ENCODE measurements at places on chromosomes 2 and 18. TPM values are rescaled to one million over a fixed set of nuclear protein-coding genes. Genes with fewer than 3 reads are reported as not detected.

DNA sequence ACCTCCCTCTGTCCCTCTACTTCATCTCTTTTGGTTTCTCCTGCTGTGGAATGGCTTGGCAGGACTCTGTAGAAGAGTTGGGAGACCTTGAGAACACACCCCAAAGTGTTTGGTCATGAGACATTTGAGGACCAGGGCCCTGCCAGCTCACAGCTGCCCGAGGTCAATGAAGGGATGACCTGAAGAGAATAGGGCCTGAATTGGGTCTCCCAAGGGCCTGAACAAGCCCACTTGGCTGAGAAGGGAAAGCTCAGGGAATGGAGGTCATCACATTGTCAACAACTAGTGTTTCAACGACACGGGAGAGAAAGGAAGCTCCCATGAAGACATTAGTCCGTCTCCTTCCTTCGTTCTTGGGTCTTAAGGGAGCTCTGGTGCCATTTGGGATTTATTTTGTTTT lies 52.8 kb downstream of the TTC32 start:
- no peak for DNase-seq

- no peak for DNase-seq
Measured at GRCh38 chr2:3040496-3041140, 337.0 kb downstream of the EIPR1 start.

GRCh38 chr2:46815121-46815802 lies 100.3 kb downstream of the MCFD2 start:
- no peak for DNase-seq

DNA sequence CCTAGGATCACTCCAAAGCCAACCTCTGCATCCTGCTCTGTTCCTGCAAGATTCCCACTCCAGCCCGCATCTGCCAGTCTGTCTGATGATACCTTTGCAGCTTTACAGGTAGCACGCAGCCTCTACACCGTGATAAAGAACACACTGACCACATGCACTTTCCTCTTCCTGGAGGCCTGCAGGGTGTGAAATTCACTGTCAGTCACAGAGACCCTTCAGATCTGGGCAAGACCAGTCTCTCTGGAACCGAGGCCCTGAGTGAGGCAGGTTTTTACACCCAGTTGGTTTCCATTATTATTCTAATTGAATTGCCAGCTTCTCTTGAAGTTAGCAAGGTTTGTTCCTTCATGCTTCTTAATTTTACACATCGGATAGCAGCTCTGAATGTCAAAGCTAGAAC lies 30.5 kb upstream of the TWIST2 start:
- no peak for DNase-seq

Gene C2orf81
- 5.0 TPM for total RNA-seq
